ENCODE measurements at places on chromosomes 7 and 10.
A peak's percentile ranks its signal among the peaks of the same experiment; 100 is the strongest.

GRCh38 chr7:33904681-33905388, 504 bp upstream of the BMPER start:
- ATAC-seq = peak; percentile 69

- ATAC-seq = peak; percentile 64
Observed at GRCh38 chr10:93495654-93496321, 624 bp upstream of the CEP55 start.

DNA sequence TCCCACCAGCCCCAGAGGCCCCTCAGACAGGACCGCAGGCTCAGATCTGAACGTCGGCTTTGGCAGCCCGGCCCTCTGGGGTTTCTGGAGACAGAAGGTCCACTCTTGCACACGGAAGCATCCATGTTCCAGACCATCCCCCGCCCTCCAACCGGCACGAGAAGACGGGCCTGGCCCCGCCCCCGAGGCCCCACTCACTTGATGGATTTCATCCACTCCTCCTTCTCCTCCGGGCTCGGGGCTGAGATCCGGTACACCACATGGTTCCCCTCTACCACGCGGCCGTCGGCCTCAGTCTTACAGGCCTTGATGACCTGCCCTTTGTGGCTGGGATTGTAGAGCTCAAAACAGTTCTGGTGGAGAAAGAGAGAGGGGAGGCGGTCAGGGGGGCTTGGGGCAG, 107.3 kb downstream of the CYTH3 start:
- ATAC-seq = no peak

DNA sequence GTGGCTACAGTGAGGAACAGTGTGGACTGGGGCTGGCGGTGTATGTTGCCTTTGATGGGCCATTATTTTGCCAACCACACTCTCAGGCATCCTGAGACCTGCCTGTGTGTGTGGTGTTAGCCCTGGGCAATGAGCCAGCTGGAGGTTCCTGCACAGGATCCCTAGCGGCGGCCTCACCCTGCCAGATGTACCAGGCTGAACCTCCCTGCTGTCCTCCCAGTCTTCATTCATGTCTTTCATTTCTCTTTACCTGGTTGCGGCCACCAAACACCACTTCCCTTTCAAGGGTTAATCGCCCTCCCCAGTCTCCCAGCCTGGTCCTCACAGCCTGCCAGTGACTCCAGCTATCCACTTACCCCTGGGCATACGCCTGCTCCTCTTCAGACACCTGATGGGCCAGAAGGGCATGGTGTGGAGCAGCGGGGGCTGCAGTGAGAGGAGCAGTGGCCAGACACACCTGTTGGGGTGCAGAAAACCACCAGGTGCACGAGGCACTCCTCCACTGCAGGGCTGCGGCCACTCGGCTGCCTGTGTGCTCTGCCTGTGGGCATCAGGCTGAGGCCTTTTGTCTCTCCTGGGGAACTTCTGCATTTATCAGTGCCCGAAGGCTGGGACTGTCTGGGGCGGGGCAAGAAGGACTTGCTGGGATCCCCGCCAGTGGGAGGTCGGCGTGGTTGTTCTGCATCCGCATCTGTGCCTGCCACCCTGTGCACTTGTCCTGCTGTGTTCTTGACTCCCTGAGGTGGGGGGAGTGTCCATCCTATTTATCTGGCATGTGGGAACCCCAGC, 111.6 kb downstream of the ARHGAP22 start:
- no peak for ATAC-seq

GRCh38 chr7:2873686-2874551, 29.8 kb upstream of the GNA12 start:
- ATAC-seq = no peak

DNA sequence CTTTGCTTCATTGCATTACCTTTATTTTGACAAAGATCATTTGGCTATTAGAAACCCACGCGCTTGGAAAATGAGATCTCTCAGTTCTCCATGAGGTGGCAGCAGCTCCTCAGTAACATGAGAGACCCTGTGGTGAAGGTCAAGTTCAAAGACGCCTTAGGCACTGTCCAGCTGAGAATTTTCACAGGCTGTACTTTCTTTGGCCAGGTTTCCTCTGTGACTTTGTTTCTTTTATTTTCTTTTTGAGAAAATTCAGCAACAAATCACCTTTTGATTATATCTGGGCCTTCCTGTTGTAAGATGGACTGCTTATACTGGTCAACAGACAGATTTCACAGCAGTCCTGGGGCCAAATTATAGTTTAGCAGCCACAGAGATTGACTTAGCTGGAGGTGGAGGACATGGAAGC, 54.5 kb downstream of the RAB18 start:
- peak; percentile 68 for ATAC-seq

DNA sequence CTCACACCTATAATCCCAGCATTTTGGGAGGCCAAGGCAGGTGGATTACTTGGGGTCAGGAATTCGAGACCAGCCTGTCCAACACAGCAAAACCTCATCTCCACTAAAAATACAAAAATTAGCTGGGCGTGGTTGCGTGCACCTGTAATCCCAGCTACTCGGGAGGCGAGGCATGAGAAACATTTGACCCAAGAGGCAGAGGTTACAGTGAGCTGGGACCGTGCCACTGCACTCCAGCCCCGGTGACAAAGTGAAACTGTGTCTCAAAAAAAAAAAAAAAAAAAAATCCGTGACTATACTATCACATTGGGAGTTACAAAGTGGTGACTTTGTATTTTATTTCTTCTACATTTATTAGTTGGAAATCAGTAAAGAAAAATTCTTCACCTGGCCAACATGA, 101.2 kb downstream of the EPC1 start:
- ATAC-seq = no peak

GRCh38 chr7:148485618-148486017, 104.9 kb upstream of the C7orf33 start:
- no peak for ATAC-seq

DNA sequence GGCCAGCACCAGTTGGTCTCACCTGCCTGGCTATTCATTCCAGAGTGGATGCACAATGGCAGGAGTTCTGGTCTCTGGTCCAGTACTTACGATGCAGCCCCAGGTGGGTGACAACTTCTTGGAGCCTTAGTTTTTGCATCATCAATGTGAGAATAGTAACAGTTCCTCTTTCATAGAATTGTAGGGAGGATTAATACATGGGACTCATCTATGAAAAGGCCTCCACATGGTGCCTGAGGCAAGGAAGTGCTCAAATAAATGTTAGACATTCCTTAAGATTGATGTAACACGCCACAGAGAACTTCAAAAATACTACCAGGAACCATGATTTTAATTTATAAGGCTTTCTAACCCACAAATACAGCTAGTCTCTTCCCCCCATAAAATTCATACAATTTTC, 120.1 kb upstream of the CHST15 start:
- ATAC-seq = no peak

- peak; percentile 74 for ATAC-seq
Observed at GRCh38 chr7:99579956-99580777, 17.9 kb upstream of the TMEM225B start.

GRCh38 chr7:27364344-27364758, 121.7 kb downstream of the EVX1 start:
- ATAC-seq = peak; percentile 92

Data from gastroesophageal sphincter (tissue), 4 donors.